Endothelial cell (in vitro differentiated cells): ENCODE measurements at places on chromosomes 2 and 18.
A peak's percentile ranks its signal among the peaks of the same experiment; 100 is the strongest.

DNA sequence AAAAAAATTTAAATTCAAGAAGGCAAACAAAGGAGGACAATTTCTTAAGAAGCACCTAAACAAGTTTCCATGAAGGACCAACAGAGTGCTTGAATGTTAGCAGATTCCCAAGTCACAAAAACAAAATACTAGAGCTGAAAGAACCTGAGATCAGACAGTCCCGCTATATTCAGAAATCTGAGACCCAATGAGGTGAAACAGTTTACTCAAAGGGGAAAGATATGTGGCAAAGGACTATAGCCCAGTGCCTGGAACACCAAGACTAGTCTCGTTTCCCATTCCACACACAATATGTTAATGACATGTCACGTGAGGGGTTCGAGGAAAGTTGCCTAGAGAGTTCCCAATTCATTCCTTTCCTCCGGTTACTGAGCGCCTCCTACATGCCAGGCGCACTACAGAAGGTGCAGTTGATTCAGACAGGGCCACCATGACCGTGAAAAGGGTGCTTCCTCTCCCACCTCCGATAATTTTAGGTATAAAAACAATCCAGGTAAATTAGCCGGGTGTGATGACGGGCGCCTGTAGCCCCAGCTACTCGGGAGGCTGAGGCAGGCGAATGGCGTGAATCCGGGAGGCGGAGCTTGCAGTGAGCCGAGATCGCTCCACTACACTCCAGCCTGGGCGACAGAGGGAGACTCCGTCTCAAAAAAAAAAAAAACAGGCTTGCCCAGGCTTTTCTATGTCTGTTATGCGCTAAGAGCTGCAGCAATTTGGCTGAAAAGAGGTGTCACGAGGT, 617 bp downstream of the SRBD1 start:
- DNase-seq, result peak; percentile 38

DNA sequence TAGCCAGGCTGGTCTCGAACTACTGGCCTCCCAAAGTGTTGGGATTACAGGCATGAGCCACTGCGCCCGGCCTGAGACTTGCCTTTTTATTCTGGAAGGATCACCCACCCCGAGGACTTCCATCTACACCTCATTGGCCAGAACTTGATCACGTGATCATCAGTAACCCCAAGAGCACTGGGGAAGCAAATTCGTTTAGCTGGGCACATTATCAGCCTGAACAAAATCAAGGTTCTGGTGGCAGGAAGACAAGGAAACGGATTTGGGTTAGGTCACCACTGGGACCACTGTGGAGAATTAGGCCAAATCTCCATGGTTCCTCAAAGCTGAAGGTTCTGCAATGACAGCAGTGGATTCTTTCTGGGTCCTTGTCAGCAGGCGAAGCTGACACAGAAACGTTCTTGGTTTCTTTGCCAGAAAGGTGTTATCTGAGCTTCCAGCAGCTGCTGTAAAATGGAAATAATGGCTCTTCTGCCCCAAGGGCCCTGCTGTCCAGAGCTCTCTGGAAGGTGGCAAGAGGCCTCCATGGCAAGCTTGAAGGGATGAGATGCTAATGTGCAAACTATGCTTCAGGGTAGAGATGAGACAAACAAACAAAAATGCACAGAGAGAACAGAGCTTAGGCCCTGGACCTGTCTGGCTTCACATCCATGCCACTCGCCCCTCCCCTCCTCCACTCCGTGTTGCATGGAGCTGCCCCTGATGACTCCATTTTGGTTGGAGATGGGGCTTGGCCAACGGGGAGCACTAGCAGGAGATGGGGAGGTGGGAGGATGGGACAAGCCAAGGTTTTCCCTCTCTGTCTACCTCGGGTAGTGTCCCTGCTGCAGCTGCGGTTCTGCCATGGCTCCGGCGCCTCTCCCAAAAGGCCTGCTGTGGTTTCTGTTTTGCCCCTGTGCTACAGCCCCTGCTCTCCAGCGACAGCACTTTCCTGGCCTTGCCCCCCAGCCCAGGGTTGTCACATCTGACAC, 28.4 kb downstream of the TMEM177 start:
- DNase-seq, result no peak

DNA sequence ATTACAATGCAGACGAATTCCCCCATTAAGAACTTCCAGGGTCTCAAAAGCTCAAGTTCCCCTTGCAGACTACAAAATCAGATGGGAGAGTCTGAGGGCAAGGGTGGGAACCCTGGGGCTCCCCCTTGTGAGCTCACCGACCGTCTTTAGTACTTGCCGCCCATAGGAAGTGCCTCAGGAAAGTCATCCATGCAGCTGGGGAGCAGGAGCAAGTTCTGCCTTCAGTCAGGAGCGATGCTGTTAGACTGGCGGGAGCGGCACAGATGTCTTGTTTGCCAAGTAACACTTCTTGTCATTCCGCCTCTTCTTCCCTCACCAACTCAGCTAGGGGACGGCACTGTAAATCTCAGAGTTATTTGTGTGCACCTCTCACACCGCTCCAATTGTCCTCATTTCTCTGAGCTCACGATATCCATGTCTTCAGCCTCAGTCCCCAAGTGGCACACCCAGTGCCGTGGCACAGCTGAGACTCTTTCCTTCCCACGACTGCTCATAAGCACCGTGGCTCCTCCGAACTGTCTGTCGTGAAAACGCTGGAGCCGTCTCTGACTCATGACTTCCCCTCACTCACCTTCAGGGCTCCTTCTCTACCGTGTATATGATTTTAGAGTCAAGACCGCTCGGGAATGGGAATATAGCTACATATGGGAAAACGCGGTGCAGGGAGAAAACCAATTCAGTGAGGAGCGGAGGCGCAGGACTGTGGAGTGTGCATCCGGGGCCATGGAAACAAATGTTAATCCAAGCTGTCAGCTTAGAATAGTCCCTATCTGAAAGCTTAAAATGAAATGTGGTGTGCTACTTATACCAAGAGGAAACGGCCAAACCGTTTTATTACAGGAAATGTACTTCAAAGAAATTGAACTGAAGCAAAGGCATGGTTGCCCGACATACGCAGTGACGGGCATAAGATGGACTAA, 34.0 kb downstream of the UXS1 start:
- DNase-seq, result no peak

DNA sequence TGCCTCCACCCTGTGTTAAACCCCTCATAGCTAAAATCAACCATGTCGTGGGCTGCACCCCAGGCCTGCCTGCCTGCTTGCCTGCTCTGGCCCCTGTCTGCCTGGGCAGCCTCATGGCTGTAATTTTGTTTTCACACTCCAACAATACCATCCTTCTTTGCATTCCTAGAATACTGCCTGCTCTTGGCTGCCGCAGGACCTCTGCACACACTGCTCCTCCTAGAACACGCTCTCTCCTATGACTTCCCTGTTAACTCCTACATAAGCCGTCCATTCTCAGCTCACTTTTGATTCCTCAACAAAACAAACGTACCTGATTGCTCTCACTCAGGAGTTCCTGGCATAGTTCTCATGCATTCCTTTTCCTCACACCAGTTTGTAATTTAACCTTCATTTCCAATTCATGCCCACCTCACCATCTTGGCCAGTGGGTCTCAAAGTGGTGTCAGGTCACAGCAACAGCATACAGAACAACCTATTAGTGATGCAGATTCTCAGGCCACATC, 2.5 kb downstream of the UXS1 start:
- no peak for DNase-seq

- no peak for DNase-seq
Observed at GRCh38 chr18:62928326-62928725, 213.0 kb downstream of the PHLPP1 start.

DNA sequence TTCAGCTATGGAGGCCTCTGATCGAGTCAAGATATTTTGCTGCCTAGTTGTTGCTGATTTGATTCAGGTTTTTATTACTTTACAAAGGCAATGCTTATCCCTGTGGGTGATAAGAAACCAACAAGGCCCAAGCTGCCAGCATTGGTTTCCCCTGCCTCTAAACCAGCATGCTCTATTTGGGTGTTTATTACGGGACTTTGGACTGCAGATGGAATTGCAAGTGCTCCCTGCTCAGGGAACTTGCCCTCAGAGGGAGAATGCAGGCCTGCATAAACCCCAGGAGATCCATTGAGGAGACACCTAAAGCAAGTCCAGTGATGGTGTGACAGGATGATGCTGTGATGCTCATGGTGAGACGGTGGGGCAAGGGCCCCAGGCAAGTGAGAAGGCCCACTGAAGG, 172.1 kb downstream of the VAPA start:
- DNase-seq, result no peak

- DNase-seq, result no peak
Observed at GRCh38 chr2:48927355-48927754, 171.8 kb upstream of the LHCGR start.

- DNase-seq, result no peak
Observed at GRCh38 chr2:218896501-218897393, 16.1 kb downstream of the WNT10A start.

DNA sequence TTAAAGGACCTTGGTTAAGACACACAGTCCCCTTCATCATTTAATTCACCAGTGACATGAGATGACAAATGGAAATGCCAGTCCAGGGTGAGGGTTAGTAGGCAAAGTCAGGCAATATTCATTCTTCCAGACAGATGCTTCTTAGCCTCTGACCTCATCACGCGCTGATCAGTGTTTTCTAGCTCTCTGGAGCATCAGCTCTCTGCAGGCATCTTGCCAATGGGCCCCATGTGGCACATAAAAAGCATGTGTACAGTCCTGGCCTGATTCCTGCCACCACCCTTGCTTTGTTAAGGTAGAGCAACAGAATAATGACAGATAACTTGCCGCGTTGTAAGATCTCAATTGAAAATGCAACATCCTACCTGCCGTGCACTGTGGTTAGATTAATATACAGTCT, 20.3 kb upstream of the NPAS2 start:
- DNase-seq, result no peak
